Smooth muscle cell of the brain vasculature (primary cell): ENCODE measurements at places on chromosomes 6 and 20.

DNA sequence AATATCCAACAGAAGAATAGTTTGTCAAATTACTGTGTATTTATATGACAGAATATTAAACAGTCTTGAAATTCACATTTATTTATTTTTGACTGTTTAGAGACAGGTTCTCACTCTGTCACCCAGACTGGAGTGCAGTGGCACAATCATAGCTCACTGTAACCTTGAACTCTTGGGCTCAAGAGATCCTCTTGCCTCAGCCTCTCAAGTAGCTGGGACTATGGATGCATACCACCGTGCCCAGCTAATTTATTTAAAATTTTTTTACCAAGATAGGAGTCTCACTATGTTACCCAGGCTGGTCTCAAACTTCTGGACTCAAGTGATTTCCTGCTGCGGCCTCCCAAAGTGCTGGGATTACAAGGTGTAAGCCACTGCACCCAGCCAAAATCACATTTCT, 57.4 kb downstream of the NINL start:
- no peak for DNase-seq

DNA sequence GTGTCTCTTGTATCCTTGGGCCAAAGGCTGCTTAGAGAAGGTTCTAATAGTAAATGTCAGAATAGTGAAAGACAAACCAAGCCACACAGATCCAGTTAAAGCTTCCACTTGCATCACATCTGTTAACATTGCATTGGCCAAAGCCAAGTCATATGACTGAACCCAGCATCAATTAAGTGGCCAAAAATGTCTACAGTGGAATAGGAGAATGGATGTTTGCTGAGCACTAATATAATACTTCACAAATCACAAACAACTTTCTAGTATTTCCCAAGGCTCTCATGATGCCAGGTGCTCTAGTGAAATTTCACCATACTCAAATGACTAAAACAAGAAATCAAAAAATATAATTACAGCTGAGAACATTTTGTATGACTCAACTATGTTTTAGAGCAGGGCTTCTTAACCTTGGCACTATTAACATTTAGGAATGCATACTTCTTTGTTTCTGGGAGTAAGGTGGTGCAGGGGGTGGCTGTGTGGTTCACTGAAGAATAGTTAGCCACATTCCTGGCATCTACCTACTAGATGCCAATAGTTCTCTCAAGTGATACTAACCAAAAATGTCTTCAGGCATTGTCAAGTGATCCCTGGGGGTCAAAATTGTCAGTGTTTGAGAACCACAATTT, 148.0 kb upstream of the SPTLC3 start:
- DNase-seq: no peak

DNA sequence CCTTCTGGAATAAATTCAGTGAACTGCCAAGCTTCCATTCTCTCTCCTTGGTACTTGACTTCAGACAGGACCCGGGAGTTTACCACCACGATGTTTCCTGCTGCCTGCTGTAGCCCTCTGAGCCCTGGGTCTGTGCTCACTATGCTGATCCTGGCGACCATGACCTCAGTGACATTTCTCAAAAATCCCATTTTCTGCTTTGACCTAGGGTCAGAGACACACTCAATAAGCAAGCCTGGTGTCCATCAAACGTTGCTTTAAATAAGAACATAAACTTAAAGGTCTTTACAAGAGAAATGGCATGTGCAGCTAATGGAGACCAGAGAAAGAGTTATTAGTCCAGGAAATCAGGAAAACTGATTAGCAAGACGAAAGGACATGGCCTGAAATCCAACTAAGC, 509.7 kb upstream of the SULF2 start:
- DNase-seq: no peak

GRCh38 chr20:21262812-21263211, 40.3 kb upstream of the XRN2 start:
- no peak for DNase-seq

GRCh38 chr20:6515261-6515660, 252.2 kb upstream of the BMP2 start:
- no peak for DNase-seq

GRCh38 chr20:48191200-48191599, 405.9 kb upstream of the SULF2 start:
- DNase-seq: no peak

DNA sequence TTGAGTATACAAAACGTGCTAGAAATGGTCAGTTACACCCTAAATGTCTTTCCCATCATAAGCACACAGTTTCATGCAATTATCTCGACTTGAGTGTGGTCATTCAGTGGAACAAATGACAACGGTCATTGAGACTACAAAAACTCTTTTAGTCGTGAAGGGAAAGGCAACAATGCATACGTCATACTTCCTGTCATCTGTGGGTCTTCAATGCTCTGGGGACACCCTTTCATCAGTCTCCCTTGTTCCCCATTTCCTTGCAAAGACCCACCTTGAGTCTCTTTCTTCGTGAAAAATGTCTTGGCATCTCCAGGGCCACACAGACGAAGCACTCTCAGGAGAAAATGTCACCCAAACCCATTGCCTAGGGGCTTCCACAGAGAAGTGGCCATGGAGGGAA, 238.5 kb downstream of the GMPR start:
- DNase-seq: no peak

DNA sequence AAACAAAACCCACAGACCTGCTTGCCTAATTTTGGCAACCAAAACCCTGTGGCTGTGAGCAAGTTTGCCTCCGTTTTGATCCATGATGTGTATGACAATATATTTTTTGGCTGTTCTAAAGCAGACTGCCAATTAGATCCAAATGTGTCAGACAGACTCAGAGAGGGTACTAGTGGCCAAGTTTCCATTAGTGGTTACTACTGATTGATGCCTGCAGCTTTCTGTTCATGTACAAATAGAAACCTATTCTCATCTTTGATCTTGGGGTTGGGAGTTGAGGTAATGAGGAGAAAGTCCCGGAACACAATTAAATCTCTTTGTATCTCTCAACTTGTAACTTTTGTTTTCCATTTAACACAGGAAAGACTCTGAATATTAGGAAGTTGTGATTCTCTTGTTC, 100.9 kb downstream of the RNF144B start:
- no peak for DNase-seq

DNA sequence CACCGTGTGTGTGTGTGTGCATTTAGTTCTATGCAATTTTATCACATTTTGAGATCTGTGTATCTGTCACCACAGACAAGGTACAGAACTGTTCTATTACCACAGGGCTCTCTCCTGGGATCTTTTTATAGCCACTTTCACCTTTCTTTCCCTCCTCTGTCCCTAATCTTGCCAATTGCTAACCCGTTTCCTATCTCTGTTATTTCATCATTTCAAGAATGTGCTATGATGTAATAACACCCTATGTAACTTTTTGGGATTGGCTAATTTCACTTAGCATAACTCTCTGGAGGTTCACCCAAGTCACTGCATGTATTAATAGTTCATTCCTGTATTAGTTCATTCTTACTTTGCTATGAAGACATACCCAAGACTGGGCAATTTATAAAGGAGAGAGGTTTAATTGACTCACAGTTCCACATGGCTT, 657.7 kb downstream of the QKI start:
- DNase-seq: no peak

DNA sequence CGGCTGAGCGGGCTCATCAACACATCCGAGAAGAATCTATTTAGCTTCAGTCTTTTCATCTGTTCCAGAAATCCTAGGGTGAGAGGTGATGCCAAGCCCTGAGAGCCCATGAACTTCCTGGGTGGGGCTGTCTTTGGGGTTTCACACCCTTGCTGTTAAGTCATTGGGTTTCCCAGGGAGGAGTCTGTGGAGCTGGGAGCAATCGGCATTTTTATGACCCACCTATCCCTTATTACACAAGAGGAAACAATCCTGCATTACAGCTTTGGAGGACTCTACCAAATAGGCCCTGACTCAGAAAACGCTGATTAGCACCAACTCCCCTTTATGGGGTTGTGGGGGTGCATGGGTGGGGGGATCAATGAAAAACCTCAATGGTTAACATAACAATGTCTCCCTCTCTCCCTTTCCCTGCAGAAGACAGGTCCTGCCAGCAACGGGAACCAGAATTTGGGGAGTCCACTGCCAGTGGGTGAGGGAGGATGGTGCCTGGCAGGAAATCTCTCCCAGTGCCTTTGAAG, 46.3 kb downstream of the EZR start:
- DNase-seq: no peak

DNA sequence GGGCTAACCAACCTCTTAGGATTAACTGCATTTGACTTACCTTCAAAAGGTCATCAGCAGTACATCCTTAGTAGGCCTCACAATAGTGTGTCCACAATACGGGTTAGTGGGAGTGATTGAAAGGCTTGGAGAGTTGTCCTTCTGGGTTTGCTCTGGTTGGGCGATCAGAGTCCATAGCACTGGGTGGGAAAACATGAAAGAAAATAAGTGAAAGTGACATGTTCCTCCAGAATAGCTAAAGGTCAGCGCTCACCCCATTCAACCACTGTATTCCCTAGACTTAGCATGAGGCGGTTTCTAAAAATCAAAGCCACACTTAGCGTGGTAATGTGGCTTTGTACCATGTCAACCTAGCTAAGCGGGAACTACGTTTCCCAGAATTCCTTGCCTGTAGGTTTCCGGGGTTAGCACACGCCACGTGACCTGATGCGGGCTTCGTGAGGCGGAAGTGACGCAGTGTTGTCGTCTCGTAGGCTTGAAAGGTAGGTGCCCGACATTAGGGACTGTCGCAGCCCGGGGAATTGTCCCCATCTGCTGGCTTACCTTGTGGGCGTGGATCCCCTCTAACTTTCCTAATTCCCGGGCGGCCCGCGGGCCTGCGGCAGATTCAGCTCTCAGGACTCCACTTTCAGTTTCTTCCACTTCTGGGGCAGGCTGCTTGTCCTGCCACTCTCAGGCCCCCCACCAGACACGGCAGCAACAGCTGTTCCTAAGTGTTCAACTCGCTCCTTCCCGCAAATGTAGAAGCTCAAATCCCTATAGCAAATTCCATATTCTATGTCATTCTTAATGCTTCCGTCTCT, 19.8 kb upstream of the SCP2D1 start:
- peak; percentile 74 for DNase-seq
